ENCODE measurements at places on chromosomes 2 and 18.

DNA sequence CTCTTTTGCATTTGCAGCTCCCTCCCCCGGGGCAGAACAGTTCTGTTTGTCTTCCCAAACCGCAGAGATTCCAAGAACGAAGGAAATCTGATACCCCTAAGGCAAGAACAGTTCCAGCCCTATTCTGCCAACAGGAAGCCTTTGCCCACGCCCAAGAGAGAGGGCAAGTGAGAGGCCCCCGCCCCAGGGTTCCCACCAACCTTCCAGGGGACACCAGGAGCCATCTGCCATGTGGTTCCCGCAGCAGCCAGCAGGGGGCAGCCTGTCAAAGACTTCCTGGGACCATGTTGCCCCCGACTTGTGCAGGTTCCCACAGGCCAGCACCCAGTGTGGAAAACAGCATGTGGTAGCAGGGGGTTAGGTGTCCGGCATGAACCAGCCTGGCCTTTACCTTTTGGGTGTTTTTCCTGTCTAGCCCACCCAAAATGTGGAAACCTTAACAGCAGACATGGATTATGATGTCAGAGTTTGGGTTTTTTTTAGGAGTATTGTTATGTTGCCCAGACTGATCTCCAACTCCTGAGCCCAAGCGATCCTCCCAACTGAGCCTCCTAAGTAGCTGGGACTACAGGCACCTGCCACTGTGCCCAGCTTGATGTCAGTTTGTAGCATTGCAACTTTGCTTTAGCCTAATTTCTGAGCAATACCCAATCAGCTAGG is 21.7 kb upstream of the EFHD1 start:
- DNase-seq, result no peak

DNA sequence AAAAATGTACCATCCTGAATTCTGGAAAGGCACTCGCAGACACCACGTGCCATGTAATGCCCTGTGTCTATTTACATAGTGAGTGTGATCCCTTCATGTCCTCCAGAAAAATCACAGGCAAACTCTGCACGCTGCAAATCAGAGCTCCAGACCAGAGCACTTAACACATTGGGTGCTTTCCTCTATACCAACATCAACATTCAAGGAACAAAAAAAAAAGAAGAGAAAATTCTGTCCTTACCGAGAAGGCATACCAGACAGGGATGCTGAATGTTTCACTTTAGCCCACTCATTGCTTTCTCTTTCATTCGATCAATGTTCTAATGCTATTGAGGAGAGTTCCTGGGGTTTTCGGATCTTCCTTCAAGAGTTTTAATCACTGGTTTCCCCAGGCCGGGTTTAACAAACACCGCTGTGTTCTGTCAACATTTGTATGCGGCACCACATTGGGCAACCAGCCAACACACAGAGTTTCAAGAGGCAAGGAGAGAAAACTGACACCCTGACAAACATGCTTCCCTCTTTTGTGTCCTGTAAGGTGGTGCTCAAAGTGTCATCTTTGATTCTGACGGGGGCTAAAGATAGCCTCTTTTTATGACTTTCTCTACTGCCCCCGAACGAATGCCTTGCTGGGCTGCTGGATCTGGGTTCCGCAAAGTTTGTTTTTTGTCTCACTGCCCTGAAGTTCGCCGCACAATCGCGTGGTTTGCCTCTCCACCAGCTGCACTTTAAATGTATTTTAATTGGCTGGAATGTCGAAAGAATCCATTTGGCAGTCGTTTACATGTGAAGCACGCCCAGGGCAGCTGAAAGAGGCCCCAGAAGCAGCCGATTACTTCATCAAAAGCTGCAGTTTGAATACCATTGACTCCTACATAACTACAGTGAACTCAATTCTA is 106.4 kb upstream of the NCKAP5 start:
- DNase-seq, result peak; percentile 46

- no peak for DNase-seq
These were observed 9.5 kb upstream of the MALL start for GRCh38 chr2:110124939-110125691.

DNA sequence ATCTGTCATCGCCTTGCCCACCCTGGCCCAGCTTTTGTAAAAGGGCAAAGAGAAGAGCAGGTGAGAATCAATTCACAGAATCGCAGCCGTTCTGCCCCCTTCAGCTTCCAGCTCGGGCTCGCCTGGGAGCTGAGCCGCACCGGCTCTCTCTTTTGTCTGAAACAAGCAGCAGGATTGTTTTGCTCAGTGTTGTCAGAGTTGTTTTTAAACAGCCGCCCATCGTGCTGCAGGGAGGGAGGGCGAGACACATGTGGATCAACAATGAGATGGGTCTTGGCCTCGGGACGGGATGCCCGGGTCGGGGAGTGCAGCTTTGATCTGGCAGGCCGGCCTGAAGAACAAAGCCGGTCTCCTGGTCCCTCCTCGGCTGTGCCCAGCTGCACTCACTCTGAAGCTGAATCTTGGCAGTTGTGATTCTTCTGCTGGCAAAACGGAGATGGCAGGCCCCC is 39.7 kb upstream of the HDAC4 start:
- no peak for DNase-seq

DNA sequence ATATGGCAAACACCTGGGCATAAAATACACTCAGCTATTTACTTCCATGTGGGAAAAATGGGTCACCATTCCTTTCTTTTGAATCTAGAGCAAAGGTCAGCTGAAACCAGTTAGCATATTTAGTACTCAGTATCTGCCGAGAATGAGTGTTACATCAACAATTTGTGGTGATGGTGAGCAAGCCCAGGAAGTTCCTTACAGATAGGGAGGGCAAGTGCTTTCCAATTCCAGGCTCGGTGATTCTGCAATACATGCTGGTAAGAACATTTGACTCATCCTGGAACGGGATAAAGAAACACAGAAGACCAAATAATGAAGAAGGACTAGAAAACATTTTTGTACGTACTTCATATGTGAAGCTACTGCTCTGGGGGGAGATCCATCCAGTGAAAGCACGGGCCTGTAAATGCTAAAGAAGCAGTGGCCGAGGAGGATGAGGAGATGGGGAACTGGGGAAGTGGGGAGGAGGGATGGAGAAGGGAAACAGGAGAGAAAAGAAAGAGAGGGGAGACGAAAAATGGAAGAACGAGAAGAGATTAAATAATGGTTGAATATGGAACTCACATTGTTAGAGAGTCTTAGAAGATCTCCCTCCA is 251.9 kb downstream of the TTC32 start:
- no peak for DNase-seq

DNA sequence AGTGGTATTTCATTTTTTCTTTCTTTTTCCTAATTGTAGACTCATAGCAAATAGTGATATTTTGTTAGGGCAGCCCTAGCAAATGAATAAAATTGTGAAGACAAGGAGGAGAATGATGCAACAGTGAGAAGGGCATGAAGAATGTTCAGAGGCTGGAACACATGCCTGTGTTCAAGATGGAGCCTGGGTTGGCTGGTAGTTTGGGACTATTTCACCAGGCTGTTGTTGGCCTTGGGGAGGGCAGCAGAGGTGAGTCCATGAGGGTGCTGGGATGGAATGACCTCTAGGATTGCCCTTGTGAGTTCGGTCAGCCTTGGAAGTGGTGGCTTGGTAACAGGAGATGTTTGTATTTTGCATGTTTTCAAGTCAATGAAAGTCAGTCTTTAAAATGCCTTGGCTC is 10.1 kb upstream of the CDC42EP3 start:
- DNase-seq, result no peak
